Body of pancreas (tissue), 4 donors: ENCODE measurements at places on chromosomes 1 and 21. TPM values are rescaled to one million over a fixed set of nuclear protein-coding genes. Genes with fewer than 3 reads are reported as not detected.
A peak's percentile ranks its signal among the peaks of the same experiment; 100 is the strongest.

DNA sequence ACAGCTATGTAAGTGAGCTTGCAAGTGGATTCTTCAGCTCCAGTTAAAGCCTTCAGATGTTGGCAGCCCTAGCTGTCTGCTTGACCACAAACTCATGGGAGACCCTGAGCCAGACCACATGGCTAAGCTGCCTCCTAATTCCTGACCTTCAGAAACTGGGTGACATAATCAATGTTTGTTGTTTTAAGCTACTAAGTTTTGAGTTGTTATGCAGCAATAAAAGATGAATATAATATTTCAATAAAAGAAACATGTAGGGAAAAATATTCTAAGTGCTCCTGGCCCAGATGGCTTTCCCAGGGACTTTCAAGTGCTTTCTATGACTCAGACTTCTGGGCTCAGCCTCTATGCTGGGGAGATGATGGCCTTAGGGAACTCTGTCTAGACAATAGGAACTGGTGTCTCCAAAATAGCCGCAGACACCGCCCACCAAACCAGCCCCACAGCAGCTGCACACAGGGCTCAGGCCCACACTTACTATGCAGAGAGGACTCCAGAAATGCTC is 20.3 kb upstream of the AZIN2 start:
- no peak overlapping the region for H3K4me3 ChIP-seq
- H3K27me3 ChIP-seq: no peaks in the 10 kb centered on the region
- no peak overlapping the region for H3K27ac ChIP-seq
- no peaks in the 10 kb centered on the region for H3K36me3 ChIP-seq
- DNase-seq: no peak

DNA sequence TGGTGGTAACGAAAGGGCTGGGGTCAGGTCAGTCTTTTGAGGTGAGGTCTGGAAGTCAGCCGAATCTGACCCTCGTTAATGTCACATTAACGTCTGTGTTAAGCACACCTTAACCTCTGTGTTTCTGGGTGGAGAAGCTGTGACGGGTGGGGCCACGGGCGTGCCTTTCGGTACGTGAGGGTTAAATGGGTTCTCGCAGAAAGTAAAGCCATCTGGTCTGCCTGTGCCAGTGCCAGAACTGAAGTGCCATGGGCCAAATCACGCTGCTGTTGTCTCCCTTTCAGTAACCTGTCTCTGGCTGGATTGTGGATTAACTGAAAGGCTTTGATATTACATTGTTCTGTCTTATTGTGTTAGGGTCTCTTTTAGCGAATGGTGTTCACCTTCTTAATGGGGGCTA is 14.4 kb downstream of the URB2 start:
- H3K4me3 ChIP-seq: no peak overlapping the region
- H3K27me3 ChIP-seq: no peaks in the 10 kb centered on the region
- no peak for DNase-seq
- no peak overlapping the region for H3K27ac ChIP-seq

RIMKLA gene
- 1.6 TPM for total RNA-seq

- DNase-seq: no peak
- peaks cover 26% of the 10 kb centered on the region for H3K4me1 ChIP-seq
Measured at GRCh38 chr1:85240643-85241042, 18.8 kb downstream of the C1orf52 start.

DNA sequence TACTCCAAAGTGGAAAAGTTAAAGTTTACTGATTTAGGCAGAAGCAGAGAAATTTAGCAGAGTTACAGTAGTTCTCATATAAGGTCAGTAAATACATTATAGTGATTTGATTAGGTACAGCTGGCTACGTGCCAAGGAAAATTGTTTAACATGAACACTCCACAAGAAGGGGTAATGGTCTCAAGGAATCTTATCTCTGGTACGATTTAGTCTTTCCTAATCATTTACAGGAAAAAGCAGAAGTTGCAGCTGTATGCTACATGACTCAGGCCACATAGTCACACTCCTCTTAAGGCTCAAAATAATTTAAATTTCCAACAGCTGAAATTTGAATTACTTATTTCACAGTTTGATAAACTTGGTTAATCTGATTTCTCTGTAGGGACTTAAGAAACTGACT is 36.9 kb upstream of the OR2B11 start:
- no peaks in the 10 kb centered on the region for H3K27me3 ChIP-seq
- DNase-seq: no peak
- no peak overlapping the region for H3K27ac ChIP-seq
- H3K4me3 ChIP-seq: no peak overlapping the region

DNA sequence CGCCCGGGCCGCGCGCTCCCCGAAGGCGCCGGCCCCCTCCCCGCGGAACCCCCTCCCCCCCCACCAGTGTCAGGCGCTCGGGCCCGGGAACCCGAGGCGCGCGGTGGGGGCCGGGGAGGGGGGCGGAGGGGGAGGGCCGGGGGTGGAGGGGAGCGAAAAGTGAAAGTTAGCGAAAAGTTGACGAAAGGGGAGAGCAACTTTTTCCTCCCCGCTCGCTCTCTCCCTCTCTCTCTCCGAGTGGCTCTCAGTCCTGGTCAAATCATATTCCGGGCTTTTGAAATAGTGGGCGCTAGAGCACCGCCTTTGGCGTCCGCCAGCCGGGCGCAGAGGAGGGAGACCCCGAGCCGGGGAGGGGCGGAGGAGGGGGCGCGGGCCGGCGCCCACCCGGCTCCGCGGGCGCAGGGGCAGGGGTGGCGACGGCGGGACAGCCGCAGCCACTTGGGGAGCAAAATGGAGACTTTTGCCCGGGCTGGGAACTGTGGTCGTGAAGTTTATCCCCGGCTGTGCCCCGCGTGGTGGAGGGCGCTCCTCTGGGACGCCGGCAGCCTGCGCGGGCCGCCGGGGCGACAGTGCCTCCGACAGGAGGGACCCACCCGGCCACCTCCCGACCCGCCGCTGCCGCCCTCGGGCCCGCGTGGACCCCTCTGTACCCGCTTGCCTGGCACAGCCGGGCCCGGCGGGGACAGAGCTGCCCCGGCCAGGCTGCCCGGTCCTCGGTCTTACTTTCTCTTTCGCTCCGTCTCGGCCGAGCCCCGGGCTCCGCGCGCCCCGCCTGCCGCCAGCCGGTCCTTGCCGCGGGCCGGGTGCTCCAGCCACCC is 697 bp downstream of the PRDM16 start:
- peak overlapping the region; percentile 88 for H3K4me3 ChIP-seq
- DNase-seq: peak; percentile 64
- no peaks in the 10 kb centered on the region for H3K27me3 ChIP-seq
- no peaks in the 10 kb centered on the region for H3K36me3 ChIP-seq

- no peaks in the 10 kb centered on the region for H3K27me3 ChIP-seq
- H3K27ac ChIP-seq: no peak overlapping the region
- no peak overlapping the region for H3K4me3 ChIP-seq
- peaks cover 8% of the 10 kb centered on the region for H3K36me3 ChIP-seq
Measured at GRCh38 chr1:155776414-155776813, 80.6 kb downstream of the GON4L start.

GRCh38 chr1:11281518-11282331 is 8.7 kb downstream of the UBIAD1 start:
- H3K4me3 ChIP-seq: no peak overlapping the region
- H3K4me1 ChIP-seq: peaks cover 15% of the 10 kb centered on the region
- no peaks in the 10 kb centered on the region for H3K27me3 ChIP-seq
- no peak overlapping the region for H3K27ac ChIP-seq

DNA sequence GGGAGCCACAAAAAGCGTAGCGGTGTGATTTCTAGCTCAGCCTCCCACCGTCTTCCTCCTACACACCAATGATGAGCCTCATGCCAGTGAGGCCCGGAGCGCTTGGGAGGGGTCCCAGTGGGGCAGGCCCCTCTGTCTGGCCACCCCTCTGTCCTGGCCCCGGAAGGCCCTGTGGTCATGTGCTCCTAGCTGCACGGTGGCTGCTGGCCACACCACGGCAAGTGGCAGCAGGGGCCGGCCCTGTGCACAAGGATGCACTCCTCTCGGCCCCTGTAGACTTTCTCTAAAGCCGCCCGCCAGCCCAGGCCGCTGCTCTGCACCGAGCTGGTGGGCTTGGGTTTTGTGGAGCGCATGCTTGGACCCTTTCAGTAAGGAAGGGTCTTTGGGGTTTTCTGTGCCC is 53.6 kb downstream of the KCNAB2 start:
- H3K4me1 ChIP-seq: no peaks in the 10 kb centered on the region
- H3K4me3 ChIP-seq: no peak overlapping the region
- no peak for DNase-seq
- peaks cover 3% of the 10 kb centered on the region for H3K27me3 ChIP-seq
- no peaks in the 10 kb centered on the region for H3K36me3 ChIP-seq

GRCh38 chr1:229694053-229694693 is 68.1 kb downstream of the URB2 start:
- no peaks in the 10 kb centered on the region for H3K36me3 ChIP-seq
- no peaks in the 10 kb centered on the region for H3K4me1 ChIP-seq
- DNase-seq: peak; percentile 55
- H3K4me3 ChIP-seq: no peak overlapping the region
- H3K27me3 ChIP-seq: no peaks in the 10 kb centered on the region

SPATA45 gene
- not detected for total RNA-seq

DNA sequence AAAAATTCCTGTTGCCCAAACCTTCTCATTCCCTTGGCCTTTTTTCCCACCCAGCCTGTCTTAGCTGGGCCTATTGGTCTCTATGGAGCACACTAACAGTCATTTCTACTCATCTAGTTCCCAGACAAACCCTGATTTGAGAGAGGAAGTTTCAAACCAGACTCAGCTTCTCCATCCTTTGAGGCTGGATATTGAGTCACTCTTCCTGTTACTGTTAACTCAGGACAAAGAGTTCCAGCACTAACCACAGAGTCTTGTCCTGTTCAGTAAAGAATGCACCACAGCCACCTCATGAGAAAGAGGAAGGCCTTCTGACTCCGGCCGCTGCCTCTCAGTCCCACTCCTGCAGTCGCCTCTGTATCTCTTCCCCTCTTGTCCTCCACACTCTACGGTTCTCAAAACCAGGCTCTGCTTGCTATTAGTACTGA is 137.8 kb downstream of the PTPRC start:
- no peak overlapping the region for H3K27ac ChIP-seq
- DNase-seq: no peak
- H3K27me3 ChIP-seq: no peaks in the 10 kb centered on the region
- H3K4me3 ChIP-seq: no peak overlapping the region
- no peaks in the 10 kb centered on the region for H3K36me3 ChIP-seq
- no peaks in the 10 kb centered on the region for H3K4me1 ChIP-seq

- peak; percentile 44 for DNase-seq
- H3K27me3 ChIP-seq: no peaks in the 10 kb centered on the region
- H3K27ac ChIP-seq: peak overlapping the region; percentile 91
- peak overlapping the region; percentile 73 for H3K4me3 ChIP-seq
- no peaks in the 10 kb centered on the region for H3K36me3 ChIP-seq
- H3K4me1 ChIP-seq: peaks cover 26% of the 10 kb centered on the region
Measured at GRCh38 chr1:111140680-111140967, 601 bp downstream of the CEPT1 start.

DNA sequence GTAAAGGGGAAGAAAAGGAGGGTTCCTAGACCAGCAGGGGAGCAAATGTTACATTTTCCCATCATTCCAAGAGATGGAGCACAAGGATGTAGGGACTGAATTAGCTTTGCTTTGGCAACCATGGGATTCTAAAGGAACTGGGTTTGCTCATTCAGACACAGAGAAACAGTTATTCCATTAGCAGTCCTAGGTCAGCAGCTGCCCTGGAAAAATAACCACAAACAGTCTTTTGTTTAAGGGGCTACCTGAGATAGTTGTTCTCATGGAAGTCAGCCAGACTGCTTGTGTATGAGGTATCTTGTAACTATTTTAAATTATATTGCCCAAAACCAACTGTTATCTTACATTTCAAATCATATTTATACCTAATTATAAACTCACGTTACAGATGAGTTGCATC is 58.4 kb upstream of the VCAM1 start:
- H3K4me3 ChIP-seq: no peak overlapping the region
- DNase-seq: no peak
- H3K27me3 ChIP-seq: no peaks in the 10 kb centered on the region
- H3K4me1 ChIP-seq: no peaks in the 10 kb centered on the region
- no peak overlapping the region for H3K27ac ChIP-seq
- H3K36me3 ChIP-seq: no peaks in the 10 kb centered on the region

HENMT1 gene
- 1.6 TPM for total RNA-seq

VSIG8 gene
- not detected for total RNA-seq

DNA sequence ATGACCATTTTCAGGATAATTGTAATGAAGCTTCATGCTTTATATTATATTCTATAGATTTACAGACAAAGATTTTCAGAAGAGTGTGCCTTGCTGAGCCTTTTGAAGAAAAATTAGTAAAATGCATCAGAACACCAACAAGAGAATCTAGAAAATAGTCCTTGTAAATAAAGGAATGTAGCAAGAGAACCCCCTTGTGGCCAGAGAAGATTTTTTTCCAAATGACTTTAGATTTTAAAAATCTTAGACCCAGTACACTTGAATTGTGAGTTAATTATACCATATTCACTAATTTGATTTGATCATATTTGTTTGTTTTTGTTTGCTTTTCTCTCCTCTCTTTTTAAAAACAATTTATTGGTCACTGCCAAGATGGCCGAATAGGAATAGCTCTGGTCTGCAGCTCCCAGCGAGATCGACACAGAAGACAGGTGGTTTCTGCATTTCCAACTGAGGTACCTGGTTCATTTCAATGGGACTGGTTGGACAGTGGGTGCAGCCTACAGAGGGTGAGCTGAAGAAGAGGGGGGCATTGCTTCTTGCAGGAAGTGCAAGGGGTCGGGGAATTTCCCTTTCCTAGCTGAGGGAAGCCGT is 12.8 kb upstream of the IFI44L start:
- no peak overlapping the region for H3K4me3 ChIP-seq
- H3K27me3 ChIP-seq: no peaks in the 10 kb centered on the region
- no peak for DNase-seq
- no peak overlapping the region for H3K27ac ChIP-seq

DNA sequence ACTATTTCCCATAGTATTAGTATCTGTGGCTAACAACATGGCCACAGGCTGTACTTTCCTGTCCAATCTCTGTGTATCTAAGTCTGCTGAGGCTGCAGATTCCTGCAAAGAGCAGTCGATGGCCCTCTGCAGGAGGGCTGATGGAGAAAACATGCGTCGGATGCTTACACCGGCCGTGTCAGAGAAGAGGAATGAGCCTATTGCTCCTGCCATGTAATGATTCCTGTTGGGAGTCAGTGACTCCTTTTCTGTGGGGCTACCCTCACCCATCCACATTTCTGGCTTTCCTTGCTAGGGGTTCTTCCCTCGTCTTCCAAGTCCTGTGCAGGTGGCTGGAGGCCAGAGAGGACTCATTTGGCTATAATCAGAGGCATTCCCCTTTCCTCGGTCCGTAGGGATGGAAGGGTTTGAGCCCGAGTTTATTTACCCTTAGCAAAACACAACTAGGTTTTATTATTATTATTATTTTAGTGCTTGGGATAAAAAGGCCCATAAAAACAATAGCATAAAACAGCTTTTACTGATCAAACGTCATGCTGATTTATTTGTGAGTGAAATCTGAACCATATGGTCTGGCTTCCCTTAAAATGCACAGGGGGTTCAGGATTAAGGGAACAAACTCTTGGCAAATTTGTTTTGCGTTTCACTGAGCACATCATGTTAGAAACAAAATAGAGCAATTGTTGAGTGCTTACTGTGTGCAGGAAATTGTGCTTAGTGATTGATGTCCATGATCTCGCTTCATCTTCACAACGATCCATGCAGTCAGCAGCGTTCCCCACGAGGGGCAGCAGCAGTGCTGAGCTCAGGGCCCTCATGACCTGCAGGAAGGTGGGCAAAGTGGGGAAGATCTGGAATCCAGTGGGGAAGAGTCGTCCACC is 70.8 kb downstream of the KIF26B start:
- H3K27ac ChIP-seq: no peak overlapping the region
- no peak overlapping the region for H3K4me3 ChIP-seq
- H3K36me3 ChIP-seq: no peaks in the 10 kb centered on the region
- DNase-seq: no peak

ZMYND12 gene
- 1.0 TPM for total RNA-seq

- no peak for DNase-seq
- no peak overlapping the region for H3K27ac ChIP-seq
- no peaks in the 10 kb centered on the region for H3K36me3 ChIP-seq
- H3K4me3 ChIP-seq: no peak overlapping the region
- H3K27me3 ChIP-seq: no peaks in the 10 kb centered on the region
Measured at GRCh38 chr1:201603613-201604232, 64.8 kb downstream of the NAV1 start.

LMOD1 gene
- total RNA-seq: 16.9 TPM

LENEP gene
- not detected for total RNA-seq
